ENCODE measurements at places on chromosomes 6 and 20.

- DNase-seq, result no peak
These were observed 39.8 kb upstream of the EDN1 start for GRCh38 chr6:12250383-12250770.

DNA sequence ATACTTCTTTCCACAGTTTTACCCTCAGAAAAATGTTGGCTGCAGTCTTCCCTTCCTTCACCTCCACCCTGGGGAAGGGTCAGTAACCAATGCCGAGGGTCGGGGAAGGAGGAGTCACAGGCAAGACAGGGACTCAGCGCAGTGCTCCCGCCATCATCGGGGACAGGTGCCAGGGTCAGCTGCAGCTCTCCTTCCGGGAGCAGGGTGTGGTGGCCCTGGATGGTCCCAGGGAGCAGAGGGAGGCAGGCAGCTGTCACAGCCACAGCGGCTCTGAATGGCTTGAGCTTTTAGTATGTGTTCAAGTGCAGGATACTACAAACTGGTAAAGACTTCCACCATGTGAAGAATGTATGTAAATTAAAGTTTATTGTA is 26.0 kb upstream of the PI16 start:
- DNase-seq, result no peak

DNA sequence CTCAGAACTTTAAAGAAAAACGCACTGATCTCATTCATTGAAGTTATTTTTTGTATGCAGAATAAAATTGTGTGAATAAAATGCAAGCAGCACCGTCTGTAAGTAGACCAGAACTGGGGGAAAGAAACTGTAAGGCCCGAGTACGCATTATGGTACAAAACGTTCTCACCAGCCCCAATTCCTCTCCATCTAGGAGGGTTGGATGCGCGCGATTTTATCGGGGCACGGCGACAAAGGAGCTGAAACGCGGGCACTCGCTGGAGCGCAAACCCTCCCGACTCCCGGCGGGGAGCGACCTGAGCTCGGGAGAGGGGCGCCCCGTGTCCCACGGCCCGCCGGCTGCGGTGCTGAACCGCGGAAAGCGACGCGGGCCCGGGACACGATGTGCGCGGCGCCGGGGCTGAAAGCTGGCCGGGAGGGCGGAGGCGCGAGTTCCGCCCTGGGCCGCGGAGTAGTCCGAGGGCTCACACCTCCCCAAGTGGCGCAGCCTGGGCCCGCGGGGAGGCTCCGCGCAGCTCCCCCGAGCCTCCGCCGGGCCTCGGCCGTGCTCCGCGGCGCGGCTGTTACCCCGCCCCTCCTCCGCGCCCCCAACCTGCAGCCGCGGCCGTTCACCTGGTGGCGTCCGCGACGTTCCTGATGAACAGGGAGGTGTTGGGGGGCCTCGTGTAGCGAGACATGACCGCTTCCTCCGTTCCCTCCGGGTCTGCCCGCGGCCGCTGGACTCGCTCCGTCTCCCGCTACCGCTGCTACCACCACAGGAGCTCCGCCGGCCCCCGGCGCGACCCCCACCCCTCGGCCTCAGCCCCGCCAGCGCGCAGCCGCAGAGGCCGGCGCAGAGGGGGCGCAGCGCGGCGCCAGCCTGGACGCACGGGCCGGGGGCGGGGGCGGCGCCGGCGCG is at the start of gene SRSF12:
SRSF12 (minus strand) TSS at position 861 of the 898 bp plus-strand sequence; CDS start at position 677, 184 bp downstream.
- DNase-seq, result peak; percentile 12

DNA sequence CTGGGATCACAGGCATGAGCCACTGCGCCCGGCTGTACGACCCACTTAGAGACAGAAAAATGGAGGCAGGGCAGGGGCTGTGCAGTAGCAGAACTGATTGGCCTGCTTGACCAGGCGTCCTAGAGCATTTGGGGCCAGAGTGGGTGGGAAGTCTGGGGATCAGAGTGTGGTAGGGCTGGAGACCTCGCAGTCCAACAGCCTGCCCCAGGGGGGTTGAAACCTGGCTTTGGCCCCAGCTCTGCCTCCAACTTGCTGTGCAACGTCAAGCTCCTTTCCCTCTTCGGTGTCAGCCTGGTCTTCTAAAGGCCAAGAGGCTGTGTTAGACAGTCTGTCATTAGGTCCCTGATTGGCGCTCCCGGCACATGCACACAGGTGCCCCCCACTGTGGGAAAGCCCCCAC is 15.3 kb upstream of the SPDEF start:
- no peak for DNase-seq

DNA sequence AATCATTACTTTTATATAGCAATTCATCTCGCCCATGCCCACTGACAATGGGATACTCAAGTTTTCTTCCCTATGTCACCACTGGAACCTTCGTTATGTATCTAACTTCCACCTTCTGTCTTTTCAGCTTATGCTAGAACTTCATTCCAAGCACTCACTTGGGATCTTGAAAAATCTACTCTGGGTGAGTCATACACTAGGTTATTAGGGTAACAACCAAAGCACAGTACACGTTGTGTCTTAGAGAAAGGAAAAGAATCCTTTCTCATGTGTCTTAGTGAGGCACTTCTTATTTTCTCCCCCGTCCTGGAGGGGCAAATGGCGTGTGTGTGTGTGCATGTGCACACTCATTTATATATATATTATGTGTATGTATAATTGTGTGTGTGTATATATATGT is 18.3 kb upstream of the FAM162B start:
- DNase-seq, result no peak

- DNase-seq, result no peak
These were observed 3.2 kb downstream of the CNKSR3 start for GRCh38 chr6:154506991-154507898.

DNA sequence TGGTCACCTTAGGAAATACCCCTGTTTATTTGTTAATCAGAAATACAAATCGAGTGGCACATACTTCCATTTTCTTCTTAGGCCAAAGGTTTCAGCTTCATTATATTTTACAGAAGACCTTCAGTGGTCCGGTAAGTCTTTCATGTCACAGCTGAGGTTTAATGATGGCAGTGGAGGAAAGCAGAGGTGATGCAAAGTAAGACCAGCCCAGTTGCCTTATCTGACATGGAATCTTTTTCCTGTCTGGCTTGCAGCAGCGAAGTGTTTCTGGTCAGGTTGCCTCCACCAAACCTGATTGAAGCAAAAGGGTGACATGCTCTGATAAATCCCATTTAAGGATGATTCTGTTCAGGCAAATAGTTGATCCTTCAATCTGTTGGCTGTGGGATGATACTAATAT is 100.0 kb downstream of the PRDM1 start:
- DNase-seq, result no peak

- DNase-seq, result no peak
These were observed 17.6 kb upstream of the IFNGR1 start for GRCh38 chr6:137236581-137237355.

DNA sequence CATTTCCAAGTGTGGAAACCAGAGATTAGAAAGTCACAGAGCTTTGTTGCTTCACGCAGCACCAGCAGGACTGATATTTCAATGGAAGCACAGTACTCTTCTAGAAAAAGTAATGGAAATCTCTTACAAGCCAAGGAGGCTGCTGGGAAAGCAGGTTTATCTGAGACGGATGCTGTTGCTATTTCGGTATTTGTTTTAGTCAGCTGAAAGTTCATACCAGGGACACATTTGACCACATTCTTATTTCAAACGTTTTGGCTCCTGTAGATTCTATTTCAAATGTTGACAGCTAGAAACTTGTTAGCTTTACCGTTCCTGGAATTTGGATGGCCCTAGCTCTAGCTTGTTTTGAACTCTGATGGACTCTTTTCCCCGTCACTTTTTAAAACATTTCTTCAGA is 3.7 kb upstream of the TMEM242 start:
- no peak for DNase-seq

GRCh38 chr20:24530131-24530680 is 60.8 kb downstream of the SYNDIG1 start:
- no peak for DNase-seq

- no peak for DNase-seq
These were observed 12.4 kb downstream of the HTR1B start for GRCh38 chr6:77450924-77451323.

DNA sequence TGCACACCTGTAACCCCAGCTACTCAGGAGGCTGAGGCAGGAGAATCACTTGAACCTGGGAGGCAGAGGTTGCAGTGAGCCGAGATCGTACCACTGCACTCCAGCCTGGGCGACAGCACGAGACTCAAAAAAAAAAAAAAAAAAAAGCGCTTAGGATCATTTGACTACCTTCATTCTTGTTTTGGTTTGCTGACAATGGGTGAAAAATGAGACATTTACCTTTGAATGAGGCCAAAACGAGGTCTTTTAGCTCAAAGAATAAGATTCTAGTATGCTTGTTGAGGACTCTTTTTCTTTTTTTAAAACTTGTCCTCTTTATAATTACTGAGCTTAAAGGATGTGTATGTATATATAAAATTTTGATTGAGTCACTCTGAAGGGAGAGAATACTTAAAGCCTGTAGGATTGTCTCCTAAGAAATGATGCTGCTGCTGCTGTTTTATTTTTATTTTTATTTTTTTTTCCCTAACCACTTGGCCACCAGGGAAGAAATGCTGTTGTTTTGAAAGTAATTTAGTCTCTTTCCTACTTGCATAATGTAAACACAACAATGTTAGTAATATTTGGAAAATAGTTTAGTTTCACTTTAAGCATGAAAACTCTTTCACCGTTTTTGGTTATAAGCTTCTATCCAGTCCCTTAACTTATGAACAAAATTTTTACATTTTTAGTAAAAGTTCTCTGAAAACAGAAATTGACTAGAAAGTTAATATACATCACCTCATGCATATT is 7.9 kb downstream of the UBR2 start:
- no peak for DNase-seq

DNA sequence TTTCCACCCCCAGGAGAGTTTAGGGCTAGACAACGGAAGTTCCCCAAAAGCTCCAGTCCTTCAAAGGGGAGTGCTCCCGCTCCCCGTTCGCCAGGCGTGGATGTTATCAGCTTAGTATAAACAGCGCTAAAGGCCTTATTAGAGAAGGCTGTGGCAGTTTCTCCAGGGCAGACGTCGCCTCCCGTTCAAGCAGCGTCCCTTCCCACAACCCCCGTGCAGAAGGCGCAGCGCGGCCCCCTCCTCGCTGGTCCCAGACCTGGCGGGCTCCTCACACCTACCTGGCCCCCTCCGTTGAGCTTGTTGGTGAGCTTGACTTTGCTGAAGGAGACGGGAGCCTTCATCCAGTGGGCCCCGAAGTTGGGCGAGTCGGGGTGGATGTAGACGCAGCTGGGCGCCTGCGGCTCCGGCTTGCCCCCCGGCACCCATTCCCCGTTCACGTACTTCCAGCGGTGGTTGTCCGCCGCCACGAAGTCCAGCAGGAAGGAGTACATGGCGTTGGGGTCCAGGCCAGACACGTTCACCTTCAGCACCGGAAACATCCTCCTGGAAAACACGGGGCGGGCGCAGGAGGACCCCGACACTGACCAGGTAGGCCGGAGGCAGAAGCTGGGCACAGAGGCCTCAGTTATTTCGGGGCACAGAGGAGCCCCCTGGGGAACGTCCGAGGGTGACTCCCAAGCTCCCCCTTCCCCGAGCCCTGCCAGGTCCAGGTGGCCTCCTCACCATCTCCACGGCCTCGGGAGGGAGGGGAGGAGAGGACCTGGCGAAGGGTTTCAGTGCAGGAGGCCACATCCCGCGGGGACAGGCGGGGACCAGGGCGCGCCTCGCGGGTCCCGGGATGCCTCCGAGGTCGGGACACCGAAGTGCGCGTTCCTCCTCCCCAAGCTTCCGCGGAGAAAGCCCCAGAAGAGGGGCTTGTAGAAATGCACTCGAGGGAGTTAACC is 1.1 kb downstream of the TBXT start:
- no peak for DNase-seq

- no peak for DNase-seq
These were observed 492.9 kb downstream of the PRKN start for GRCh38 chr6:162234631-162235030.

- no peak for DNase-seq
These were observed 7.2 kb downstream of the MMS22L start for GRCh38 chr6:97275804-97276203.

DNA sequence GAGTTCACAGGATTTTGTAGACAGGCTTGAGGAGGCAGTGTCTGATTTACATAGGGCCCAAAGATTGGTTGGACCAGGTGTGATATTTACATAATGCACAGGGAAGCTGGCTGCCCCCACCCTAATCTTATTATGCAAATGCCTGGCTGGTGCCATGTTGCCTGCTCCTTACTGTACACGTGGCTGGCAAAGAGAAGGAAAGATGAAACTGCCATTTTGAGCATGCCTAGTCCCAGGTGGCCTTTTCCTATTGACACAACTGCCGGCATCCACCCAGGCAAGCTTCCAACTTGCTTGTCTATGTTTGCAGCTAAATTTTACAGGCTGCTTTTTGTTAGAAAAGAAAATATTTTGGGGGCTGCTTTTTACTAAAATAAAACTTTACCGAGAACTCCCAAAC is 174.6 kb downstream of the LMBRD1 start:
- DNase-seq, result no peak

GRCh38 chr20:57656252-57656820 is 36.1 kb upstream of the ZBP1 start:
- no peak for DNase-seq

DNA sequence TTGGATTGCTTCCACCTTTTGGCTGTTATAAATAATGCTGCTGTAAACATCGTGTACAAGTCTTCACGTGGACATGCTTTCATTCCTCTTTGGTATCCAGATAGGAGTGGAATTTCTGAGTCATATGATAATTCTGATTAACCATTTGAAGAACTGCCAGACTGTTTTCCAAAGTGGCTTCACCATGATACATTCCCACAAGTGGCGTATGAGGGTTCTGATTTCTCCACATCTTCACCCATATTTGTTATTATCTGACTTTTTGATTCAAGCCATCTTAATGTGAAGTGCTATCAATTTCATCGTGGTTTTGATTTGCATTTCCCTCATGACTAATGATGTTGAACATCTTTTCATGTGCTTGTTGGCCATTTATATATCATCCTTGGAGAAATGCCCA is 2.9 kb upstream of the SNRPB start:
- DNase-seq, result no peak

GRCh38 chr20:58544286-58544685 is 29.1 kb upstream of the APCDD1L start:
- DNase-seq, result no peak

GRCh38 chr20:16410626-16411025 is 162.6 kb downstream of the KIF16B start:
- DNase-seq, result no peak

DNA sequence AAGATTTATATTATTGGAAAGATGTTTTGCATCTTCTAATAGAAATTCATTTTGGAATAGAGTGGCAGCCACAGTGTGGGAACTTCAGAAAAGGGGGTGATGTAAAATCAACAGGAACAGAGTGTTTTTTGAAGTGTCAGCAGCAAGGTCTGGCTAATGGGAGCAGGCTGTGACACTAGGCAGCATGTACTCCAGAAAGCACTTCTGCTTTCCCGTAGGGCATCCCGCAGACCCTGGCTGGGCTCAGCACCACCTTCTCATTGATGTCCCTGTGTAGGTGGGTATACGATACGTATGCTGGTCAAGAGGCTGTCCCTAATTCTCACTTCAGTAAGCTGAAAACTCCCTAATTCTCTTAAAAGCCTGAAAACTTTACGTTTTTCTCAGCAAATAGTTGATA is 74.7 kb downstream of the EYA4 start:
- no peak for DNase-seq

GRCh38 chr6:35082046-35082732 is 59.0 kb downstream of the TCP11 start:
- DNase-seq, result no peak

GRCh38 chr20:10670501-10671220 is 3.1 kb downstream of the JAG1 start:
- DNase-seq, result no peak

- no peak for DNase-seq
These were observed 4.8 kb upstream of the SRSF12 start for GRCh38 chr6:89122625-89123024.

- DNase-seq, result no peak
These were observed 15.4 kb downstream of the FKBP1A start for GRCh38 chr20:1377341-1377871.

Data from central memory CD4-positive, alpha-beta T cell (primary cell).